ENCODE measurements at places on chromosomes 12 and 14. TPM values are rescaled to one million over a fixed set of nuclear protein-coding genes. Genes with fewer than 3 reads are reported as not detected.

DNA sequence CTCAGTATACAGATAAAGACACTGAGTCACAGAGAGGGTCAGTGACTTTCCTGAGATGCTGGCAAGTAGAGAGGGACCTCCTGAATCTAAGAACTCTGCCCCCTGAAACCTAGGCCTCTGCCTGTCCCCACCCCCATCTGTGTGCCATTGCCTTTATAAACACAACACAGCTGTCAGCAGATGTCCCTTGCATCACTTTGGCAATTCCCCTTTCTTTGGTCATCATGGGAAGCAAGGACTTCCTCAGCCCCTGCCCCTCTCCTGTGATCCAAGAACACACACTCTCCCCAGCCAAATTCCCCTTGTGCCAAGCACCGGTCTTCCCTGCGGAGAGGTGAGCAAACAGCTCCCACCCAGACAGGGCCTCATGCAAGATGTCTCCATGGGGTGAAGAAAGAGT lies 8.3 kb downstream of the TSPAN11 start:
- no peak for DNase-seq

DNA sequence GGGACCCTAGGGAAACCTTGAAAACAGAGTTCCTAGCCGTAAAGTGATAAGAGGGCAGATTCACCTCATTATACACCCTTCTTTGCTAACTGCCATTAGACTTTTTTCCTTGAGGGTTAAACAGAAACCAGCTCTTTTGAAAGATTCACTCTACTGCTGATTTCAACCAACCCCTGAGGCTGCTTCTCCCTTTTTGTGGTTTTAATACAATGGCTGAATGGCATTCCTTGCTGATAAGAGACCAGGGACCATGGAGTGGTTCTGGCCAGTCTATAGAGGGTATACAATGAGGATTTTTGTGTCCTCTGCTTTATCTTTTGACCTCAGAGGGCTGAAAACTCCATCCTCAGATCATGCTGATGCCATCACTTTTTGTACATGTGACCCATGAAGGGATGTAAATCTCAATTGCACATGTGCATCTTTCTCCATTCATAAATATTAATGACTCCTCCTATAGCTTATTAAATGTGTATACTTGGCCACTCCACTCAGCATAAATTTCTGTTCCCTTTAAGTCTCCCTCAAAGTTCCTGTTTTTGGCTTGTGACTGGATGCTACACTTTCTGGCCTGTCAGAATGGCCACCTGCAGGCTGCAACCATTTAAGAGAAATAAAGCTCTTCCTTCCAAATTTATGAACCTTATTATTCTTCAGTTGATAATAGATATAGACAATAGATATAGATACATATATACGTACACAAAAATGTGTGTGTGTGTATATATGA lies 233.8 kb upstream of the SEL1L start:
- no peak for DNase-seq

PHETA1 gene
- 44.6 TPM for total RNA-seq

GRCh38 chr12:116609319-116610114 lies 50.3 kb downstream of the MAP1LC3B2 start:
- DNase-seq = no peak

DNA sequence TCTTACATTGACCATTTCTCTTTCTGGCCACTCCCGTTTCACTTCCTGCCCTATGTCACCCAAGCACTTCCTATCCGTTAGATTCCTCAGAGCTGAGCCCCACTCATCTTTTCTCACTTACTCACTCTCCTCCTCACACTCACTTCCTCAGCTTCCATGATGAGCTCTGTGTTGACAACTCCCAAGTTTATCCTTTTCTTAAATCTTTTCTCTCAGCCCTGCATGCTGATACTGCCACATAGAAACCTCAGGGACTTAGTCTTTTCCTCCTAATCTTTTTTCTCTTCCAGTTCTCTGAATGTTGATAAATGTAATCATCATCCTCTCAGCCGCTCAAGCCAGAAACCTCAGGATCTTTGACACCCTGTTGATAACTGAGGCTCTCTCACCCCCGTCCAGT lies 99.6 kb downstream of the ANO6 start:
- no peak for DNase-seq

- no peak for DNase-seq
Observed at GRCh38 chr14:96318836-96319235, 44.3 kb downstream of the ATG2B start.

KLRC3 gene
- total RNA-seq = 1.6 TPM

DNA sequence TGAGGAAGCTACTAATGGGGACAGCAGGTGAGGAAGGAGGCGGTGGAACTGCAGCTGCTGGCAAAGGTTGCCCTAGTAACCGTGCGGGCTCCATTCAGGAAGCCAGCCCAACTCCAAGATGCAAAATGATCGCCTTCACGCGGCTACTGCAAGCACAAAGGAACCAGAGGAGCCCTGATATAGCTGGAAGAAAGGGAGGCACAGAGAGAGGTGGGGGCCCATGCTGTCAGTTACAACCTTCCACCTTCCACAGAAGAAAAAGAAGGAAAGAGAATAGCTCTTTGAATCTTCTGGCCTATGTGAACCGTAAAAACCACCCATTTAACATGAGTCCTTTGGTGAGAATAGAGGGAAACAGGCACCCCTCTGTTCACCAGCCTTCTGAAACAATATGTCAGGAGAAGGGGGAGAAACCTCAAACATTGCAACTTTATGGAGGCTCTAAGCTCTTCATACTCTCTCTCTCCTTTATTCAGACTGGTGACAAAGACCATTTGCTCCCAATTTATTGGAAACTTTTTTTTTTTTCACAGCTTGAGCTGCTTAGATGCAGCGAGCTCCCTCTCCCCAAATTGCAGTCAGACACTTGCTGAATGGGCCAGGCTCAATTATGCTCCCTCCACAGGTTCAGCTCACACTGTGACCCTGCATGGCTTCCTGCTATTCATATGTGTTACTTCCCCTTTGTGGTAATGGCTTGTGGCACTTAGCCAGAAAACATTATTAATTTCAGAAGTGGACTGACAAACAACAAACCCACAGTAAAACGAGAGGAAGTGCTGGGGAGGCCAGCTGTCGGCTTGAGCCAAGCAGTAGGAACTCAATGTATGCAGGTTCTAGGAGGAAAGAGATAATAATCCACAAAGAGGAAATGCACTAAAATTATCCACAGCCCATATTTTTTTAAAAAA lies 6.2 kb downstream of the DUSP6 start:
- no peak for DNase-seq
